HCT116 (cell line): ENCODE measurements at places on chromosomes 7 and 10.

DNA sequence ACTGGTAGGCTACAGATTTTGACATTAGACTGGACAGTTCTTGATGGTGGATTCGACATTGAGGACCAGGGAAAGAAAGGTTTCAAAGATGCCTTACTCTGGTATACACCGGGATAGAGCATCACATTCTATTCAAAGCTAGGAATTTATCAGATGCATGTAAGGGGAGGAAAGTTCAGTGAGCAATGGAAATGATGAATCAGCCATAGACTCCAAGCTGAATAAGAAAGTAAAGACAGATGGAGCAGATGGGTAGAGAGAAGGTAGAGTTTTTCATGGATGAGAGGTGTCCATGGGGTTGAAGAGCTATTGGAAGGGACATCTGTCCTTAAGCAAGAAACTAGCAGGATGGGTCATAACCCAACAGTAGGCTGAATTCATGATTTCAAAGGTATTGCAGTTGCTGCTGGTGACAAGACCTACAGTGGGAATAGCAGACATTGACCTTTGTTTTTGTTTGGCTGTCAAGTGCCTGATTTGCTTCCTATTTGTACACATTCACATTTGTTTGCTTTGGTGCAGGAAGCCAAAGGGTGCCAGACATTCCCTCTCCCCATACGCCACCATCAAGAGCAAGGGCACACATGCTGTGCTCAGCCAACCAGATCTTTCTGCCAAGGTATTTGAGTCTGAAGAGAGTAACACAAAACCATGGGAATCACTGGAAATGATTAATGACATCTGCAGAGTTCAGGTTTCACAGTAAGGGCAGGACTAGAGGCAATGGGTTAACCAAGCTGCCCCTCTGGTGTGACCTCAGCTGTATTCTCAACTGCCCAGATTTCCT is 8.6 kb upstream of the CACUL1 start:
- DNase-seq: no peak

DNA sequence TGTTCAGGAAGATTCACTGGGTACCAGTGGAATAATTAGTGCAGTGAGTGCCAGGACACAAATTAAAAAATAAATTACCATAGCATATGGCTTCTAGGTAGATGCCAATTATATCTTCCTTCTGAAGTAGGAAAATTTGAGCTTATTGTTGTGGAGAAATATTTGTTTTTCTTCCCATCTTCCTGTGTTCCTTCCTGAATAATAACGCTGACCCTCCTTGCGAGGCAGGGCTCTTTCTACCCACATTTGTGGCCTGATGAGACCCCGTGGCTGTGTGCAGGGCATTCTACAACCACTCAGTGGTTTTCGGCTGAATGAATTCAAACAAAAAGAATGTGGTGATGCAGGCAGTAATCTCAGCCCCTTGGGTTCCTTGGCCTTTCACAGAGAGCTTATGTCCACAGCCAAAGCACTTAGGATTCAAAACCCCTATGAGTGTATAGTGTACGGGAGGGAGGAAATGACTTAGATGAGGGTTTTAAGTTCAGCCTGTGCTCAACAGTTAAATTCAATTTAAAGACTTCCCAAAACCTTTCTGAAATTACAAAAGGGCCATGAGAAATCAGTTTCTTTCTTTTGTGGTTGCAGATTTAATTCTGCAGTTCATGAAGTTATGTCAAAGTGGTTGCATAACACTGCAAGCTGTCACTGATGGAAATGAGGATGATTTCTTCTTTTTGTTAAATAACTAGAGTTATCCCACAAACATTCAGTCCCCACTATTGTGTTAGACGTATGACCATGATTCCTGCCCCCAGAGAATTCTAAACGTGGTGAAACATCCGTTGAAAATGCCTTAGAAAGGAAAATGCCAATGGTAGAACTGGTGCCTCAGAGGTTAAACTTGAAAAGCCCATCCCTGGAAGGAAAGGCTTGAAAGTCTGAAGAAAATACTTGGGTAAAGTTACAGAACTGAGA is 255.3 kb downstream of the FZD1 start:
- no peak for DNase-seq

DNA sequence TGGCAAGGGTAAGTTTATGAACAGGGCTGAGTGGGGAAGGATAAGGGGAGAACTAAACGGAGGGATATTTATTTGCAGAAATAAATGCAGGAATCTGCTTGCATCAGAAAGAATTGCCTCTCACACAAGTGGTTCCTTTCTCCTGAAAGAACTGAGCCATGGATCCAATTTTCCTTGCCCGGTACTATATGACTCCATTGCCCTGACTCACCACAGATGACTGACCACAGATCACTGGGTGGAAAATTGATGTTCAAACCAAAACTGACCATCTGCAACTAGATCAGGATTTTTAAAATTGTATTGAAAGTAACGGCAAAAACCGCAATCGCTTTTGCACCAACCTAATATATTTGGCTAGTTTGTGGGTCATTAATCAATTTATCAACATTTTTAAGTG is 6.2 kb upstream of the MACC1 start:
- DNase-seq: no peak

GRCh38 chr10:4981722-4982471 is 18.7 kb downstream of the AKR1C1 start:
- DNase-seq: peak; percentile 26

GRCh38 chr7:51315393-51316261 is 982 bp downstream of the COBL start:
- DNase-seq: peak; percentile 50

DNA sequence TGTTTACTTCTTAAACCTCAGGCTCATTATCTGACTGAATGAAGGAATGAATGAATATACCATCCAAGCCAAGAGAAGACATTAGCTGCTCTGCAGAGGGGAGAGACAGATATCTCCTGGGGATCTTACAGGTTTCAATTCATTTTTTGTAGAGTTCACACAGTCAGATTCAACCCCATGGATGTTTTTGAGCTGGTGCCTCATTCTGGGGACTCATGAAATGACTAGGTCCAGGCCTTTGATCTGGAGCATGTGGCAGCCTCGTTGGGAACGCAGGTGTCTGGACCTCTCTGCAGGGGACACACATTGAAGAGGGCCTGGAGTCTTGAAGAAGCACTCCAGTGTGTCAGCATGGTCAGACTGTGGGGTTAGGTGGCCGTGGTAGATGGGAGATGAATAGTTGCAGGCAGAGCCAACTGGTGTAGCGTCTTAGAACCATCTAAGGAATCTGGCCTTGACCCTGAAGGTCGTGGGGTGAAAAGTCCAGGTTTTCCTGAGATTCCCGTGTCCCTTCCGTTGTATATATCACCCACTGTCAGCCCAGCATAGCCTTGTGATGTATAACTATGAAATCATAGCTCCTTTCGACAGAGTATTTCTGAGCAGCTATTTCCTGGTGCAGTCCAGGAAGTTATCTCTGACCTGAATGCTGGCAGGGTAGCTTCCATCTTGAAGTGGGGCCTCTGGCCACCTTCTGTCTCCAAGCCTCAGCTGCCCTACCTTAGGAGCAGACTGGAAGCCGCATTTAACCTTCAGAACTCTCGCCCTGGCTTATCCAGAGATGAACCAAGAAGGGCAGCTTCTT is 22.3 kb downstream of the BTBD16 start:
- DNase-seq: no peak

DNA sequence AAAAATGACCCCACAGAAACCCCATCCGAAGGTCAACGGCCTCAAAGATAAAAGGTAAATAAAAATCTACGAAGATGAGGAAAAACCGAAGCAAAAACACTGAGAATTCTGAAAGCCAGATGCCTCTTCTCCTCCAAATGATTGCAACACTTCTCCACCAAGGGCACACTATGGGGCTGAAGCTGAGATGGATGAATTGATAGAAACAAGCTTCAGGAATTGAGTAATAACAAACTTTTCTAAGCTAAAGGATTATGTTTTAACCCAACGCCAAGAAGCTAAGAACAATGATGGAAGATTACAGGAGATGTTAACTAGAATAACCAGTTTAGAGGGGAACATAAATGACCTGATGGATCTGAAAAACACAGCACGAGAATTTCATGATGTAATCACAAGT is 127.8 kb downstream of the MACC1 start:
- DNase-seq: no peak
